BJ (cell line): ENCODE measurements at places on chromosomes 13 and 19. TPM values are rescaled to one million over a fixed set of nuclear protein-coding genes. Genes with fewer than 3 reads are reported as not detected.

- no peak for DNase-seq
These were observed 3.8 kb downstream of the PDE4A start for GRCh38 chr19:10424011-10424637.

Gene PTPRH
- 2.2 and 4.3 TPM in 2 replicates for polyA plus RNA-seq

- DNase-seq, result no peak
These were observed 25.3 kb downstream of the COG3 start for GRCh38 chr13:45490068-45490467.

DNA sequence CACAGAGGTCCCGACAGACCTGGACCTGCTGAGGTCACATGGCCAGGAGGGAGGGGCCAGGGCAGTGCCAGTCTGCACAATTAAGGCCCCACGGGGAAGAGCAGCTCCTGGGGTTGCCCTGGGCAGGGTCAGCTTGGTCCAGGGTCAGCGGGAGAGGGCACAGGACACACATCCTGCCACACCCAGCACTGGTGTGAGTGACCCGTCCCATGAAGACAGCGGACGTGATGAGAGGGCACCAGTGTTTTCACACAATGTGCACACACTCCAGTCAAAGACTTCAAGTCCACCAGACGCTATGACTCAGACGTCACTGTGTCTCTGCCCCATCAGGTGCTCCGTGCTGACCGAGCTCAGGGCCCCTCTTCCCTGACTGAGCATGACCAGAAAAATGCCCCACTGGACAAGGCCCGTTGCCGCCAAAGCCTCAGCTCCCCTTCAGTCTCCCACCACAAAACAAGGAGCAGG lies 4.2 kb downstream of the TMEM259 start:
- DNase-seq, result no peak

GRCh38 chr13:105446197-105446596 lies 1089.3 kb downstream of the EFNB2 start:
- DNase-seq, result no peak

GRCh38 chr13:47004540-47004939 lies 107.7 kb upstream of the HTR2A start:
- no peak for DNase-seq

Gene MAST1
- 0.25 TPM in 1 of 2 replicates, not detected in the other for polyA plus RNA-seq

DNA sequence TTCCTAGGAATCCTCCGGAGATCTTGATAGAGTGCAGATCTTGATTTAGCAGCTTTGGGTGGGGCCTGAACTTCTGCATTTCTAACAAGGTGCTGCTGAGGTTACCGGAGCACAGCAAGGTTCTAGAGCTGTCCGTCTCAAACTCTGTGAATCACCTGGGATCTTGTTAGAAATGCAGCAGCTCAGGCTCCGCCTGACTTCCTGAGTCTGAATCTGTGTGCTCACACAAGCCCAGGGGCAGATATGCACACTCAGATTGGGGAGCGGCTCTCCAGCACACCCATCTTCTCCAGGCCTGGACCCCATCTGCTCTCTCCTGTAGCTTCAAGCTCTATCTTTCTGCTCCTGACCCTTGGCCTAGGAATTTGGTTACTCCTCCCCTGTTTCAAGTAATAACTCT lies 3.5 kb upstream of the TEX26 start:
- DNase-seq, result no peak

- DNase-seq, result no peak
These were observed 432.1 kb downstream of the TBC1D4 start for GRCh38 chr13:75049735-75050335.

DNA sequence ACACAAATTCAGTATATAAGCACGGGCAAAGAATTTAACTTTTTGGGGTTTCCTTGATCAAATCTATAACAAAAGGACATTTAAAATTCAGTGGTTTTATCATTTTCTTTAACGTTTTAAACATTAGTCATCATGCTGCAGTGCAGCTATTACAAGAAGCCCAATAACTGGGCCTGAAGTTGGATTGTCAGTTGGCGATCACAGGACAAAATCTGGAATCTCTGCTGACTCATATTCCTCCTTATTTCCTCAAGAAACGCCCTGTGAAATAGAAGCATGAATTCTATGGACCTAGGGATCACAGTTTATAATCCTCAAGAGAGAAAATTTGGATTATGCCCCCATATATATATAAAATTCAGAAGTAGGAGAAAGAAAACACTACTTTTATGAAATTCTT lies 971.6 kb upstream of the MIR17HG start:
- no peak for DNase-seq

DNA sequence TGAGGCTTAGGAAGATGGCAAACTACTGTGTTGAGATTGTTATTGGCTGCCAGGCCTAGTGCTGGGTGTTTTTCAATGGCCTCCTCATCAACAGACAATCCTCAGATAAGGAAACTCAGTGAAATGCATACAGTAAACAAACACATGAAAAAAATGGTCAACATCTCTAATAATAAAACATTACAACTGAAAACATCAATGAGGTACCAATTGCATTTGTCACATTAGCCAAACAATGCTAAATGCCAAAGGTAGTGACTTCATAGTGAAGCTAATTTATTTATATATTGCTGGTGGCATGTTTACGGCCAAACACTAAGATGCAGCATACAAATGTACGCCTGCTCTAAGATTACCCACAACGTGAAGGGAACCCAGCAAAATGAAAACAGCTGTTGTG lies 224.0 kb upstream of the UBL3 start:
- DNase-seq, result peak; percentile 1

GRCh38 chr13:74771964-74772363 lies 637.8 kb upstream of the KLF12 start:
- DNase-seq, result no peak

DNA sequence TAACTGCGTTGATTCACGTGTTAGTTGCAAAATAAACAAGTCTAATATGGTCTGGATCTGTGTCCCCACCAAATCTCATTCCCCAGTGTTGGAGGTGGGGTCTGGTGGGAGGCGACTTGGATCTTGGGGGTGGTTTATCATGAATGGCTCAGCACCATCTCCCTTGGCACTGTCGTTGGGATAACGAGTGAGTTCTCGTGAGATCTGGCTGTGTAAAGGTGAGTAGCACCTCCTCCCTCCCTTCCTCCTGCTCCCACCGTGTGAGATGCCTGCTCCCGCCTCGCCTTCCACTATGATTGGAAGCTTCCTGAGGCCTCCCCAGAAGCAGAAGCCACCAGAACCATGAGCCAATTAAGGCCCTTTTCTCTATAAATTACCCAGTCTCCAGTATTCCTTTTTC lies 4.8 kb downstream of the PEAK3 start:
- no peak for DNase-seq

DNA sequence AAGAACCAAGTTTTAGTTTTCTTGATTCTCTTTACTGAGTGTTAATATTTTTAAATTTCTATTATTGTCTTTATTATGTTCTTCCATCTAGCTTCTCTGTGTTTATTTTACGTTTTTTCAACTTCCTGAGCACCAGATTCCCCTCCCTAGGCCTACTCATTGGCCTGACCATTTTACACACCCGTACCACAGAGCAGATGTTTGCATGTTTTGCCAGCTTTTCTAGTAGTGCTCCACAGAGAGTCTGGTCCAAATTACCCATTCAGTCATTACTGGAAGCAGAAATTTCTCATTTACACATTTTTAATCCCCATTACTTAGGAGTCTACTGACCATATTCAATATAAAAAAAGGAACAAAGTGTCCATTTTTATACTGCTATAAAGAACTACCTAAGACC lies 66.9 kb downstream of the ING1 start:
- no peak for DNase-seq

DNA sequence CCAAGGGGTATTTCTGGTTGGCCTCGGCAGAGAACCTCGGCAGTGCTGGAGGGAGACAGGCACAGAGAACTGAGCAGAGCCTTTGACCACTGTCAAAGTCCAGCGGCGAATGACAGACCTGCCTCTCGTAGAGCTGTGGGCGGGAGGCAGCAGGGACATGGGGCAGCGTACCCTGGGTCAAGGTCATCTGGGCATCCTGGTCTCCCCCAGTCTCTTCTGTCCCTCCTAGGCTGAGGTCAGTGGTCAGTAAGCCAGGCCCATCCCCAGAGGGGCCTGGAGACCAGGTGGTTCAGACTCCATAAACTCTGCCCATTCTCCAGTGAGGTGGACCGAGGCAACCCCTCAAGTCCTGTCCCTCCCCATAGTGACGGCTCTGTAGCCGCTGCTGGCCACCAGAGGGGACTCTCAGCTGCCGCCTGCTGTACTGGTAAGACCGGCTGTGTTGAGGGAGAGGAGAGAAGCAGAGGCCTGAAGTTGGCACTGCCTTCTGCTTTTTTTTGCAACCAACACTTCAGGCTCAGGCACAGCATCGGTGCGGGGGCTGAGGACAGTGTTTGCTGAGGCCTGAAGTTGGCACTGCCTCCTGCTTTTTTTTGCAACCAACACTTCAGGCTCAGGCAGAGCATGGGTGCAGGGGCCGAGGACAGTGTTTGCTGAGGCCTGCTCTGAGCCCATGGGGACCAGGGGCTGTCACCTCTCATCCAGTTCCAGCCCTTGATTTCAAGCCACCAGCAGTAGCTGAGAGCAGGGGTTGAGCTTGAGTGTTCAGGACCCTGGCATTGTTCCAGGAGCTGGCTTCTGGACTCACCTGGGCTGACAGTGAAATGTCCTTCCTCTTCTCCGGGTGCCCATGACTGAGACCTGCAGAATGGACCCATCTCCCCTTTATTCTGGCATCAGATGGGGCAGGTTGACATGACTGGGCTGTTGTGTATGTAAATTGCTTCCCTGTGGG lies at the start of gene PGLYRP2:
Gene PGLYRP2, minus strand, starts transcription at position 111 of the 955 bp plus-strand sequence. CDS start 130 bp downstream, outside the sequence.
- DNase-seq, result no peak

Gene NUDT15
- polyA plus RNA-seq, result 8.2 and 13.5 TPM in 2 replicates

Gene NCLN
- polyA plus RNA-seq, result 45.3 and 75.8 TPM in 2 replicates

Gene AZU1
- 0.07 TPM in 1 of 2 replicates, not detected in the other for polyA plus RNA-seq
